Activated naive CD8-positive, alpha-beta T cell treated with anti-CD3 and anti-CD28 coated beads, Interleukin-2, amount 50 U/mL, for 16 hours (primary cell): ENCODE measurements at places on chromosomes 11 and 22.

- DNase-seq, result no peak
Measured at GRCh38 chr11:15737320-15737719, 619.0 kb downstream of the SOX6 start.

DNA sequence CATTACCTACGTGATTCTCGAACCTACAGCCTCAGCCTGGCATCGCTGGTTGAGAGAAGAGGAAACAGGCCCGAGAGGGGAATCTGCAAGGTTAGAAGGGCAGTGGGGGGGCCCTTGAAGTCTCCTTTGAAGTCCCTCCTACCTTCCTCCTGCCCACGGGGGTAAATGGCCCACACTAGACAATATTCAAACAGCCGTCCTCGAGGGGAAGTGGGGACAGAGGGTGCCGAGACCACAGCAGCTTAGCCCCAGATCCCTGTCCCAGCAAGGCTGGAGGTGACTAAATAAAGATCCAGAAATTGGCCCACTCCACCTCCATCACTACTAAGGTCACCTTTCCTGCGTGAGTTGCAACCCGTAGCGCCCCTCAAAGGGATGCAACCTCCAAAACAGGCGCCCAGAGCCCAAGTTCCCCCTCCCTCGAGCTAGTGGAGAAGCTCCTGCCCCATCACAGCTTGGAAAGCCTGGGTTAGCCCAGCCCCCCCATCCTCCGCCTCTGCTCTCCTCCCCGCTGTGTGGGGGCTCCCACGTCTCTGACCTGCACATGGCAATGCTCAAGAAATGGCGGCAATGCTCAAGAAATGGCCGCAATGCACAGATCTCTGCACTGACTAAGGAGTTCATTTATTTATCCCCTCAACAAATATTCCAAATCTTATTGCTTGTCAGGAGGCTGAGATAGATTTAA lies 788 bp upstream of the RASL10A start:
- DNase-seq, result no peak

DNA sequence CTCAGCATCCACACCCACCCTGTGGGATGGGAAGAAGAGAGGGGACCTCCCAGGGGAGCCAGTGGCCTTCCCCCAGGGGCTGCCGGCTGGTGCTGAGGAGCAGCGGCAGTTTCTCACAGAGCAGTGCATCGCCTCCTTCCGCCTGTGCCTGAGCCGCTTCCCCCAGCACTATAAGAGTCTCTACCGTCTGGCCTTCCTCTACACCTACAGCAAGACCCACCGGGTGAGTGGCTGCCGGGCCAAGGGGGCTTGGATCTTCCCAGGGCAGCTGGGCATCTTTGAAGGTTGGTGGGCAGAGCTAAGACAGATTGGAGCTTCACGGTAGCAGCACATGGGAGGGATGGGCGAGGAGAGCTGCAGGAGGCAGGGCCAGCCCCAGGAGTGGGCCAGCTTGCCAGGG lies 61.8 kb upstream of the SUSD2 start:
- DNase-seq, result no peak

- DNase-seq, result no peak
Measured at GRCh38 chr11:7498193-7498592, 12.9 kb downstream of the OLFML1 start.

DNA sequence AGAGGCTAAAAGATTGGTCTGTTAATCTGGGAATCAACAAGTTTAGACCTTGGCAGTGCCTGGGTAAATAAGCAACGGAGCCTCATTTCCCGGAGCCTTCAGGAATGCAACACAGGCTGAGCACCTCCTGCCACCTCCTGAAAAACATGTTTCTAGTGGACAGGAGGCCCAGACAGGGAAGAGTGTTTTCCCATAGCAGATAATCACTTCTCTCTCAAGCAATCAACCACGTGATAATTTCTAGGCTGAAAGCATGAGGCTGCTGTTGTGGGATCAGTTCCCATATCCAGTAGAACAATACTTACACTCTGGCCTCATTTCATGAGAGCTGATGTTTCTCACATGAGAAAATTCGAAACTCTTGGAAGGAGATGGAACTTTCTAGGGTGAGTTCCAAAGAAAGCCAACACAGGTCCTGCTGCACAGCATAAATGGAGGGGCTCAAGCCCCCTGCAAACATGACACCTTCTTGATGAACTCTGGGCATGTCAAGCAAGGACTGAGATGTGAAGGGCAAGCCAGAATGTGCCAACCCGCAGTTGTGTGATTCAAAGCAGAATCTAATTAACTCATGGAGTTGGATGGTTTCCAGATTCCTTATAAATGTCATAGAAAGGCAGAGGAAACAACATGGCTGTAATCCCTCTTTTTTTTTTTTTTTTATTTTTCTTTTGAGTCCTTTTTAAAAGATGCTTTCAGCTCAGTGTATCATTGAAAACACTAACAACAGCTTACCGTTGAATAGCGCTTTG lies 228.5 kb upstream of the SESN3 start:
- DNase-seq, result no peak

GRCh38 chr22:27437570-27437969 lies 364.0 kb downstream of the MN1 start:
- no peak for DNase-seq

DNA sequence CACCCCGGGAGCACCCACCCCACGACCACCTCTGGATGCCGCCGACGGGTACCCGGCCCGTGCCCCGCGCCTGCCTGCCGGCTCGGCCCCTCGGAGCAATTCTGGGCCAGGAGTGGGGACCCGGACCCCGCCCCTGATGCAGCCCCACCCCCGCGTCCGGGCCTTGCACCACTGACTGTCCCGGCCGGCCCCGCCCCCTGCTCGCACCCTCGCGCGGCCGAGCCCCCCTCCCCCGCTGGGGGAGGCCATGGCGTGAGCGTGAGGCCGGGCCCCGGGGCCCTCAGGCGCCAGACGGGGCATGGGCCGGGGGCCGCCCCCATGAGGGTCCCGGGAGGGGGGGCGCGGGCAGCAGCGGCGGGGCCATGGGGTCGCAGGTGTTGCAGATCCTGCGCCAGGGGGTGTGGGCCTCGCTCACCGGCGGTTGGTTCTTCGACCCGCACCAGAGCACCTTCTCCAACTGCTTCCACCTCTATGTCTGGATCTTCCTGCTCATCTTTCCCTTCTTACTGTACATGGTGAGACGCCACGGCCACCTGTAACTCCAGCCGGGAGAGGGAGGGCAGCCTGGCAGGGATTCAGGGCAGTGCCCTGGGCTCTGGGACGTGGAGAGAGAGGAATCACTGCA lies 486 bp downstream of the PCNX3 start:
- DNase-seq, result no peak
